Smooth muscle cell of the coronary artery (primary cell): ENCODE measurements at places on chromosomes 11 and 22. TPM values are rescaled to one million over a fixed set of nuclear protein-coding genes. Genes with fewer than 3 reads are reported as not detected.

The H19 gene
- total RNA-seq: 2.3 and 523 TPM in 2 replicates

The YPEL1 gene
- total RNA-seq: 0.98 and 1.1 TPM in 2 replicates

The NAP1L4 gene
- 81.2 and 106 TPM in 2 replicates for total RNA-seq

The NCF4 gene
- total RNA-seq: not detected in 2 replicates

The KCNQ1 gene
- total RNA-seq: under 0.01 TPM in 1 of 2 replicates, not detected in the other
